Gastrocnemius medialis (tissue), 4 donors: ENCODE measurements at places on chromosomes 13 and 19. TPM values are rescaled to one million over a fixed set of nuclear protein-coding genes. Genes with fewer than 3 reads are reported as not detected.

- peak overlapping the region; percentile 60 for H3K4me3 ChIP-seq
- H3K27ac ChIP-seq = peak overlapping the region; percentile 99
- peak; percentile 94 for DNase-seq
- H3K36me3 ChIP-seq = no peaks in the 10 kb centered on the region
- no peaks in the 10 kb centered on the region for H3K27me3 ChIP-seq
Observed at GRCh38 chr19:13841086-13841961, 35.6 kb upstream of the NANOS3 start.

DNA sequence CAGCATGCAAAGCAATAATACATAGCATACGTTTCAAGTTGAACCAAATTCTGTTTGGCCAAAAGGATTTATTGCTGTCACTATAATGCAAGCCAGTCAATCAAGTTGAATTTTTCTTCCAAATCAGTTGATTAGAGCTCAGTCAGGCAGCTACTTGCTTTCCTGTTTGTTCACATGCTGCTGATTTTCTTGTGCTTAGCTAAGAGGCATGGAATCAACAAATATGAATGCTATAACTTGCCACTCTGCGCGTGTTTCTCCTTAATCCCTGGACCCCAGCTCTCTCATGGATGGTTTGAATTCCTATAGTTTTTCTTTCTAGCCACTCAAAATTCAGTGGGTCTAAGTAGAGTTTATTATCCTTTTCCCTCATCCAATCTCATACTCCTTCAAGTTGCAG, 311.3 kb downstream of the KLF5 start:
- no peaks in the 10 kb centered on the region for H3K27me3 ChIP-seq
- H3K36me3 ChIP-seq = no peaks in the 10 kb centered on the region
- no peak overlapping the region for H3K27ac ChIP-seq

The PROZ gene
- not detected for total RNA-seq

- DNase-seq = no peak
- no peaks in the 10 kb centered on the region for H3K27me3 ChIP-seq
- peaks cover 3% of the 10 kb centered on the region for H3K36me3 ChIP-seq
Observed at GRCh38 chr19:43872547-43873336, 45.6 kb downstream of the ZNF283 start.

GRCh38 chr13:76596216-76596615, 290.0 kb downstream of the KCTD12 start:
- no peak overlapping the region for H3K27ac ChIP-seq
- DNase-seq = no peak
- H3K27me3 ChIP-seq = no peaks in the 10 kb centered on the region
- no peaks in the 10 kb centered on the region for H3K4me1 ChIP-seq
- no peak overlapping the region for H3K4me3 ChIP-seq

The ZNF134 gene
- 4.2 TPM for total RNA-seq

The PTPRH gene
- 0.39 TPM for total RNA-seq

GRCh38 chr19:58513213-58513693, 1.5 kb upstream of the SLC27A5 start:
- no peak overlapping the region for H3K4me3 ChIP-seq

DNA sequence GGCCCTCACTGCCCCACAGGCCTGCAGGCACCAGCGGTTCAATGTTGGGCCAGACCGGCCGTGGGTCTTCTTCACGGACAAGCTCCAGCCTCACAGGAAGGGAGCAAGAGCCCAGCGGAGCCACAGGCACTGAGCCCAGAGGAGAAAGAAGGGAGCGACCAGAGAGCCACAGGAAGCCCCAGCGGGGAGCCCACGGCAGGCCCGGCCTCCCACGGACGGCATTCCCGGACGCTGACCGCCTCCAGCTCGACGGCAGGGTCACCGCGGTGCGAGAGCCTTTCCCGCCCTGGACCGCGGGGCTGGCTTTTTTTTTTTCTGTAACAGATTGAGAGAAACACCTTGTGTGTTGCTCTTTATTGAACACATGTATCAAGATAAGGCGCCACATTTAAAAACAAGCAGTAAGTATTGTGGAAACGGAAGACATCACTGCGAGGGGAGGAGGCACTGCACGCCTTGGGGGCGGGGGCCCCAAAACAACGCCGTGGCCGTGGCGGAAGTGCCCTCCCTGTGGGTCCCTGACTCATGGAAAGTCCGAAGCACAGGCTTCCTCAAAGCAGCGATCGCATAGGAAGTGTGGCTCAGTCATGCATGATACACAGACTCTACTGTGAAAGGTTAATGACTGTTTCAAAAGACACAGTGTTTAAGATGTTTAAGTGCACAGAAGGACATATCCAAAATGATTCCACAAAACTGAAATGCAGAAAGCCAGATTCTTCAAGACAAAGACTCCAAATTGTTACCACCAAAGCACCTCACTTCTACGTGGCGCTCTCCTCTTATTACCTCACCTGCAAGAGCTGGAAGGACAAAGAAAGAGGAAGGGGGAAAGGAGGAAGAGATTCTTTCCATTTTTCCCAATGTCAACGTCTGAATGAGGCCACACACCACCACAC, 3.5 kb downstream of the RASA3 start:
- H3K4me3 ChIP-seq = peak overlapping the region; percentile 30
- H3K27me3 ChIP-seq = no peaks in the 10 kb centered on the region
- no peaks in the 10 kb centered on the region for H3K36me3 ChIP-seq
- peaks cover 59% of the 10 kb centered on the region for H3K4me1 ChIP-seq
- H3K27ac ChIP-seq = peak overlapping the region; percentile 92
- DNase-seq = peak; percentile 61
